ENCODE measurements at places on chromosomes 12 and 14.

GRCh38 chr12:43836475-43836989 lies 651 bp downstream of the TMEM117 start:
- DNase-seq: peak; percentile 31

DNA sequence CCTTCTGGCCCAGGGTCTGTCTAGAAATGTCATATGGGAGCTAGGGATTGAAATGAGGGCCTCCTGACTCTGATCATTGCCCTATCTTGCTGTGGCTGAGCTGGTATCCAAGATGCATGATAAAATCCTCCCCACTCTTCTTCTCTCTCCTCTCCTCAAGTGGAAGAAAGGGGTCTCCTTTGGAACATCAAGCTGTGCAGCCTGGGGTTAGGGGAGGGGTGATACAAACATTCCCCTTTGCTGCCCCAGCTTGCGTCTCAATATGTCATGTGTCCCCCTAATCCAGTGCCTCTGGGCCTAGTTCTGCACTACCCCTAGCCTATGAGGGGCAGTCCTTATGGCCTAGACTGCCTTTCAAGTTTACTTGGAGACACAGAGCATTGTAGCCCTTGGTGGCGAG lies 8.5 kb downstream of the RDH16 start:
- no peak for DNase-seq

- DNase-seq: peak; percentile 92
These were observed at the start of gene LTBR for GRCh38 chr12:6383572-6384498. Gene LTBR (plus strand): TSS chr12:6384162. CDS start chr12:6384359, 197 bp downstream.

- no peak for DNase-seq
These were observed 148.3 kb downstream of the KCNH5 start for GRCh38 chr14:62896932-62897456.

DNA sequence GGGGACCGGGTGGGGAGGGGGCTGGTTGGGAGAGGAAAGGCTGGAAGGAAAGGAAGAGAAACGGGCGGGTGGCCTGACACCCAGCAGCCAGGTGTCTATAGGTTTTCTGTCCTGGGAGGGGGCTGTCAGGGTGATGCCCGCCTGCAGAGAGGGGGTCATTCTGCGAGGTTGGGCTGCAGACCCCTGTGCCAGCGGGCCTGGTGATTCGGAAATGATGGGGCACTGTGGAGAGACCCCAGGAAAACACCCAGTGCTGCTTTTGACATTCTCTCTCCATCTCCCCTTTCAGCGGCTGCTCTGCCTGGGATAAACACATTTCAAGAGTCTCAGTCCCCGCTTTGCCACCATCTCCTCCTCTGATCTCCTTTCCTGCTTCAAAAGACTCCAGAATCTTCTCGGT lies 168.5 kb upstream of the RTL1 start:
- no peak for DNase-seq

DNA sequence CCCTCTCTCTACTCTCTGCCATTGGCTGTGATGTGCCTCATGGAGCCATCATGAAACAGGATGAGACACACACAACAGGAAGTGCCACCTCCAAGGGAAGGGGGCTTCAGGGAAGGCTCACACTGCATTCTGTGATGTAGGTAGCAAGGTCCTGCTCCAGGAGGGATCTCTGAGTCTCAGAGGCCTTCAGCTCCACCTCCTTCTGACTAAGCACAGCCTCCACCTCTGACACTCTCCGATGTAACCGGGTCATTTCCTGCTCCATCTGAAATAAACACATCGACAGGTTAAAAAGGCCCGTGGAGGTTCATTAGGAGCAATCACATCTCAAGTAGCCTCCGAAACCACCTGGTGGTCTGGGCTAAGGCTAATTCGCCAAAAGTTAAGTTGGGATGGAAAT lies 93.3 kb downstream of the CIT start:
- no peak for DNase-seq

GRCh38 chr12:20472102-20472782 lies 103.9 kb downstream of the PDE3A start:
- no peak for DNase-seq

DNA sequence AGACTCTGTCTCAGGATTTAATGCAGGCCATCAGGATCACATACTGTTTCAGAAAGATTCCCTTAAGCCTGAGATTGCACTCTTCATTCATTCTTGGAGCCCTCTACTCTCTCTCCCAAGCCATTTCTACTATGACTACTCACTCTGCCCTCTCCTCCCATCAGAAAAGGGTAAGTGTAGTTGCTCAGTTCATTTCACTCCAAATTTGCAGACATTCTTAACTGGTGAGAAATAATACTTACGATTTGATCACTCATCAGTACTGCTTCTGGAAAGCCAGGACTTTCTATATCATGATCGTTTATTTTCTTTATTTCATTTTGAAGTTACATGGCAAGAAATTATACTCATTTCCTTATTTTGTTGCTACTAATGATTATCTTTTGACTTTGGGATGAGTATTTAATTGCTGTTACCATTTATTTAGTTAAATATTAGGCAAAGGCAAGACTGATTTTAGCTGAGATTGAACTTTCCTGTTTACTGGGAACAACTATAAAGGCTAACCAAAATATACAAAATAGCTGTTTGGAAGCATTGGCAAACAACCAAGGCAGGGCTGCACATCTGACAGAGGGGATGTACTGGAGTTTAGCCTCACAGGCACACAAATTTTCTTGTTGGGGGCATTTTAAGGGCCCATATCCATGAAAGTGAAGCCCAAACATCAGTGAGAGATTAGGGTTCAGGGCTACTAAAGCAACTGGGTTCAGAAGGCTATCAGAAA lies 4.1 kb upstream of the RERG start:
- DNase-seq: no peak

GRCh38 chr12:90854136-90854689 lies 100.8 kb downstream of the CCER1 start:
- peak; percentile 49 for DNase-seq

DNA sequence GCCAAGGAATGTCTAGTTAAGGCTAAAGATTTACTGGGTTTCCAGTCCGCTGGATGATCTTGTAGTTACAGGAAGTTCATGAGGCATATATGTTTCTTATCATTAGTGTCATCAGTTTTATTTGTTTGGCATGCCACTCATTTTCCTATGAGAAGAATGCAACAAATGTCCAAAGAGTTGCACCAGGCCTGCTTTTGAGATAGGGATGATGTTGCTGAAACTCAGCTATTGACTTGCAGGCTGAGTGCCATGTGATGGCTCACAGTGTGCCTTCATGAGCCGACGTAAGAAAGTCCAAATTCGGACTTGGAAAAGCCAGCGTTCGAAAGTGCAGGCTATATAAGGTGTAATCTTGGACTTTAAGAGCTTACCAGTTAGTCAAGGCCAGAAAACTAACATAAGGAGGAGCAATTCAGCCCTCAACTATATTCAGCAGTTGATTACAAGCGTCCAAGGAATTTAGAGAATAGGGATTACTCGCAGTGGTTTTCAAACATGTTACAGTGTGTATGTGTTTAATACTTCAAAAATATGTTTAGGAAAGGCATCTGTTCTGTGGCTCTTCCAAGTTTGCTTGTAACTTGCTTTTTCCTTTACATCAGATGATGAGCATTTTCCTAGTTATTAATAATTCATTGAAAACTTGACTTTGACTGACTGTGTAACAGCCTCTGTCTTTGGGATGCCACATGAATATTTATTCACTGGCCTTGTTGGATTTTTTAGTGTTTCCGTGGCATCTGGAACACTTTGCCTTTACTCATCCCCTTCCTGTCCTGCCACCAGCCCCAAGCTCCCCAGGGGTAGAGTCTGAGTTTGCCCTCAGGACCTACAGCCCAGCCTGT lies 101.3 kb downstream of the LGMN start:
- DNase-seq: no peak

DNA sequence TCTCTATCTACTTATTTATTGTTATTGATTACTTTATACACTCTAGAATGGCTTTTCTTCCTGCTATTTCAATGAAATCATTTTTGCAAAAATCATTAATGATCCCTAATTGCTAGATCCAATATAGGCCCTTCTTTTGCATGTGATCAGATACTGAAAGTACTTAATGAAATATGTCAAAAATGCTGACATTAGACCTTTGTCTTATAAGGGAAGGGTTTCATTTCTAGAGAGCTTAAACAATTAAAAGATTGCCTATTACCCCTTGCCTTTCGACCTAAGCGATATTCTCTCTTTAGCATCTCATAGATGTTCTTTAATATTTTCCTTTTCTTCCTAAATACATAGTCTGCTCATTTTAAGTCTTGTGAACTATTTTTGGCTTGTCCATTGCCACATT lies 101.1 kb downstream of the KTN1 start:
- DNase-seq: no peak

- no peak for DNase-seq
These were observed 129.8 kb upstream of the PPFIA2 start for GRCh38 chr12:81888961-81889360.

DNA sequence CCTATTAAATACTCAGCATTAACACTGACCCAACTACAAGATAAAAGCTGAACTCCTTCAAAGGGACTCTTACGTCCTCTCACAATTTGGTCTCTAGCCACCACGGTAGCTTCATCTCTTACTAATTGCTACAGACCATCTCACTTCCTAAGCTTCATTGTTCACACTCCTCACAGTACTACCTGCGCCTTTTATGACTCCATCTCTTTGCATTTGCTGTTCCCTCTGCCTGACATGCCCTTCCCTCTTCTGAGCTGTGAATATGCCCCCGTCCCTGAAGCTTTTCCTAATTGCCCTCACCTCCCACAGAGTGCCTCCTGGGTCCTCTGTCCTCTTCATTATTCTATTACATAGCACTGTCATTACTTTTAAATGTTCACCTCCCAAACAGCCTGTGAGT lies 2.5 kb downstream of the EEA1 start:
- no peak for DNase-seq

- DNase-seq: no peak
These were observed 205.0 kb upstream of the KRR1 start for GRCh38 chr12:75716291-75717025.

GRCh38 chr12:80381121-80381520 lies 62.9 kb upstream of the PTPRQ start:
- no peak for DNase-seq

GRCh38 chr12:18258929-18259328 lies 2.4 kb upstream of the PIK3C2G start:
- no peak for DNase-seq

DNA sequence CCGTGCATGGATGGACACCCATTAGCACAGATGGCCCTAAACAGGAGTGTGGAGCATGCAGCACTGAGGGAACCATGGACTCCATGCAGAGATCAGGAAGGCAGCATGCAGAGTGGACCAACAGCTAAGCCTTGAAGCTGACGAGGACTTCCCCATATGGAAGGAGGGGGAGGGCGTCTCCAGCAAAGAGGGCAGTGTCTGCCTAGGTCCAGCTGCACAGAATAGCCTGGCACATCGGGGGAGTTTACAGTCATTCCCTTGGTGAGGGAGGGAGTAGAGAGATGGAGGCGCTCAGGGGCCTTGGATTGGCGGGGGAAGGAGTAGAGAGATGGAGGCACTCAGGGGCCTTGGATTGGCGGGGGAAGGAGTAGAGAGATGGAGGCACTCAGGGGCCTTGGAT lies 64.5 kb downstream of the ANKRD9 start:
- no peak for DNase-seq

GRCh38 chr14:45249856-45250575 lies 3.0 kb downstream of the MIS18BP1 start:
- peak; percentile 68 for DNase-seq

DNA sequence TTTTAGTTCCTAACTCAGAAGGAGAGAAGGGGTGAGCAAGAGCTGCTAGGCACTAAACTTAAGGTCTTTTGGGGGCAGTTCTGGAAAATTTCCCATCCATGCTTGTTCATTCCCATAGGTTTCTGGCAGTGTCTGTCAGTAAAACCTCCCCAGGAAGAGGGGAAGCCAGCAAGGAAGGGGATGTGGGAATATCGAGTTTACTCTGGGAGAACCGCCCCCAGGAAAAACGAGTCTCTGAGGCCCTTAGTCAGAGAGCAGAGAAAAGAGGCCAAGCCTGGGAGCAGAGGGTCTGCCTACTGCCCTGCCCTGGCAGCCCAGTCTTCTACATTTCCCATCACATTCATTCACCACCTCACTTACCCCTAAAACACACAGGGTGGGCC lies 55.9 kb downstream of the TMCC3 start:
- no peak for DNase-seq

GRCh38 chr12:75542942-75543341 lies 31.5 kb upstream of the KRR1 start:
- DNase-seq: no peak

GRCh38 chr14:32744811-32745445 lies 193.8 kb upstream of the NPAS3 start:
- no peak for DNase-seq

- DNase-seq: no peak
These were observed 161.9 kb upstream of the RASSF8 start for GRCh38 chr12:25796523-25797000.

DNA sequence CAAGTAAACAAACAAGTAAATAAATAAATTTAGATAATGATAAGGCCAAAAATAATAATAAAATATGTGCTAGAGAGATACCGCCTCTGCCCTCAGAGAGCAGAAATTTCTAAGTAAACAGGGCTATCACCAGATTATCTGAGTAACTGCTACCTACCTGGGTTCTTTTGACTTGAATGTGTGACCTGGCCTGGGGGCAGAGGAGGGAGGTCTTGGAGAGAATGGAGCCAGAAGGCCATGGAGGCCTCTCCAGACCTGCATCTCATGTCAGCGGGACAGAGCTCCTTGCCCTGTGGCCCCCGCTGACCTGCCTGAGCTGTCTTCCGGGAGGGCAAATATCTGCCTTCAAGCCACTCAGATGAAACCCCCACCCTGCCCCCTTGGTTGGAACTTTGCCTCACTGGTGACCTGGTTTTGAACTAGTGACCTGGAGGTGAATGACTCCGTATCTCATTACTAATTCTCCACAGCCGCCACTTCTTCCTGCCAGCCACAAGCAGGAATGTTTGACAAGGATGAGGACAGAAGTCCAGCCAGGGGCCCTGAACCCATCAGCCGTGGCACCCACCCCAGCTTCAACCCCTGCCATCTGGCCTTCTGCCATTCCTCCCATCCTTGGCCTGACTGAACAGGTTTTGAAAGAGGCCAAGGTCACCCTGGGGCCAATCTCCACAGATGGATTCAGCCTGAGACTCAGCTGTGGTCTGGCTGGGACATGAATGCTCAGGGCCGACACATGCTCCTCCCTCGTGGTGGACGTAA lies 86.8 kb upstream of the PARP11 start:
- no peak for DNase-seq

GRCh38 chr12:99553461-99553860 lies 94.1 kb upstream of the GARIN6 start:
- DNase-seq: no peak
